ENCODE measurements at places on chromosomes 11 and 22.

GRCh38 chr22:42969348-42969975, 45.5 kb downstream of the PACSIN2 start:
- DNase-seq: no peak

- DNase-seq: no peak
Measured at GRCh38 chr22:21651521-21652009, 9.5 kb downstream of the SDF2L1 start.

GRCh38 chr22:42623756-42624441, 9.2 kb upstream of the POLDIP3 start:
- DNase-seq: no peak

DNA sequence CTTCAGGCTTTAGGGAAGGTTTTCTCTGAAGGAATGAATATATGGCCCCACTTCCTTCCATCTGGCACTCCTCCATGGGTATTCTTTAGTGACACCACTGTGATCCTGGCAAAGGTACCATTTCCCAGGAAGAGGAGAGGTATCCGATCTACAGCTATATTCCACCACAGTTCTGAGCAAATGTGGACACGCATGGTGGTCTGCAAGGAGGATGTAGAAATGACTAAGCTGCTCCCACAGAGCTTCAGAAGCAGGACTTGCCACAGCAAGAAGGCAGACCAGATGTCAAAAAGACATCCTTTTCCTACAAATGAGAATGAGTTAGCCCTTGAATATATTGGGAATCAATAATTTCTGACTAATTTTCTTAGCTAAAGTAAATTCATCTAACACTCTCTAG, 45.5 kb downstream of the ARFGAP2 start:
- DNase-seq: no peak

- no peak for DNase-seq
Measured at GRCh38 chr11:20155683-20156279, 4.5 kb downstream of the DBX1 start.

GRCh38 chr11:123235656-123236261, 40.7 kb upstream of the CLMP start:
- DNase-seq: no peak

GRCh38 chr11:116506263-116506825, 266.4 kb downstream of the BUD13 start:
- DNase-seq: no peak

DNA sequence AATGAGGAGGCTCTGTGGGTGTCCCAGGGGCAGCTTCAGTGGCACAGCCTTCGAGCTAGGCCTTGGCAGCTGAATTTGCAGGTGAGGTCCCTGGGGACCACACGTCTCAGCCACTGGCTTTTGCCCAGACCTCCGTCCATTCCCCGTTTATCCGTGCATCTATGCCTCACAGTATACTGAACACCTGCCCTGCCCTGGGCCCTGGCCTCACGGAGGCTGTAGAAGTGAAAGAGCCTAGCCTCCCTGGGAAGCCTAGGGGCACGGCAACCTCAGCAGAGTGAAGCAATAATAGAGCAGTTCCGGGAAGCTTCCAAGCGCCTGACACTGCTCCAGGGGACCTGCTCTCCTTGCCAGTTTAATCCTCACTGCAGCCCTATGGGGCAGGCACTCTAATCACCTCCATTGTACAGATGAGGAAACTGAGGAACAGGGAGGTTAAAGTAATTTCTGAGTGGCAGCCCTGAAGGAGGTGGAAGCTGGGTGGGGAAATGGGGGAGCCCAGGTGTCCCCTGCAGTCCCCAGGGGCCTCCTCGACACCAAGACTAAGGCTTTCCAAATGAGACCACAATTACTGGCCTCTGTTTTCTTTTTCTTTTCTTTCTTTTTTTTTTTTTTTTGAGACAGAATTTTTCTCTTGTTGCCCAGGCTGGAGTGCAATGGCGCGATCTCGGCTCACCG, 2.7 kb upstream of the NFAM1 start:
- no peak for DNase-seq

- DNase-seq: no peak
Measured at GRCh38 chr11:73404048-73404447, 27.8 kb downstream of the RELT start.

DNA sequence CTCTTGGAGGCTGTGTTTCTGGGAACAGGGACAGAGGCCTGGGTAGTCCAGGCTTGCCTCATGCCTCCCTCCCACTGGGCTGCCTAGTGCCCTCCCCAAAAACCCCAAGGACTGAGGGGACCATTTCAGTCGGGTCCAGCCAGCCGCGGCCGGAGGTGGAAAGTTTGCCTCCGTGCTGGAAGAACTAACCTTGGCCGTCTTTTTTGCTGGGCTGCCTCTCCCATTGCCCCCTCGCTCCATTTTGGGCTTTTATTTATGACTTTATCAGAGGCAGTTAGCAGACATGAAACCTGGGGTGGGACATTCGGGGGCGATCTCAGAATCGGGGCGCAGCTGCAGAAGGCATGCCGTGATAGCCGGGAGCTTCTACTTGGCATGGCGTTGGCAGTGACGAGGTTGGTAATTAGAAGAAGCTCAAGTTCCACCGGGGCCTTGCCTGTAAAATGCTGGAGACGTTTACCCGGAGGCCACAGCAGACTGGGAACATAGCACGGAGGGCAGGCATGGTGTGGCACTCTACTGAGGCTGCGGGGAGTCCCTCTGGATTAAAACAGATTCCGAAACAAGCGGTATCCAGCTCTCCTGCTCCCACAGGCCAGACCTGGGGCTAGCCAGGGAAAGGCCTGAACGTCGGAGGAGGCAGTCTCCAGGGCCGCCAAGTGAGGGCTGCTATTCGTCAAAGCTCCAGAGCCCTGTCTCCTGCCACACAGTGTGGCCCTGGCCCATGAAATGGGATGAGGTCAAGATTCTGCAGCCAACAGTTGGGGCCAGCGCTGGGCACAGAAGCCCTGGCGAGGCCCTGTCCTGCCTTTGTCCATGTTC, 76.4 kb upstream of the PPARA start:
- no peak for DNase-seq

DNA sequence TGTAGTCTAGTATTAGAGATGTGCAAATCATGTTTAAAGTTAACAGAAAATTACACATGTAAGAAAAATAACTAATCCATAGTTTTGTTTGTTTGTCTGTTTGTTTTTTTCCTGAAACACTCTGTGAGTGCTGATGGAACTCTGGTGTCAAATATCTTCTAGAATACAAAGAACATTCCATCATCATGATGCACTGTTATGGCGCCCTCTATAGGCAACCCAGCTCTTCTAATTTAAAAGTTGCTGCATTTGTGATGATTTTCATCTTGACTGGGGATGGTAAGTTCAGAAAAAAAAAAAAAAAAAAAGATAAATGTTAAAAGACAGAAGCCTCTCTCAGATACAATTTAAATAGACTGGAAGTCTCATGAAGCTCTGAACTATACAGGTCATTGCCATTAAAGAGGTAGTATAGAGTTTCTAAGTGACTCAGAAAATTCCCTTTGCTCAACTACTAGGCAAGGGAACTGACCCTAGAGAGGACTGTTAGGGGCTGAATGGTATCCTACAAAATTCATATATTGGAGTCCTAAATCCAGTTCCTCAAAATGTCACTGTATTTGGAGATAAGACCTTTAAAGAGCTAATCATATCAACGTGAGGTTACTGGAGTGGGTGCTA, 597.2 kb upstream of the ANO3 start:
- peak; percentile 10 for DNase-seq

DNA sequence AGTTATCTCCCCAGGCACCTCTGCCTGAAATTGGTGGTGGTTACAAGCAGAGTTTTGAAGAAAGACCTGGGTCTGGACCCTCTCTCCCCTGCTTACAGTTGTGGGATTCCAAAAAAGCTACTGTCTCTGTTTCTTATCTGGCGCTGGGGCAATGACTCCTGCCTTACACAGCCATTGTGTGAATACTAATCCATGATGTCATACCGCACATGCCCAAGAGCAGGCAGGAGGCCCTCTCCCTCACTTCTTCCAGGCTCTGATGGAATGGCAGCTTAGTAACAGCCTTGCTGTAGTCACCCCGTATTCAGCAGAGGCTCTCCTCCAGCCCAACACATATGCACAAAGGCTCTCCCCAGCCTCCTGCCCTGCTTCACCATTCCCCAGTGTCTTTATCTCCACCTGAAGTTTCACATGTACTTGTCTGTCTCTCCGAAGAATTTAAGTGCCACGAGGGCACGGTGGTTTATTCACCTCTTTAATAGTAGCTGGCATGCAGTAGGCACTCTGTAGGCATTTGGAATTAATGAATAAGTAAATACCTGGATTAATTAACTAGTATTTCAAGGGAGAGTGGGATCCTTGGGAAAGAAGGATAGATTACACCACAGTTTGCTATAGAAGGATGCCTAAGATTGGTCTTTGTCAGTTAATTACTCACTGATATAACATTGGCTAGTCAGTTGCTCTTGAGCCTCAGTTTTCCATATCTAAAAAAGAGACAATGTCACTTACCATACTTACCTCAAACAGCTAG, 165.6 kb downstream of the ETS1 start:
- no peak for DNase-seq

- no peak for DNase-seq
Measured at GRCh38 chr11:79119491-79120284, 321.1 kb downstream of the TENM4 start.
